ENCODE measurements at places on chromosomes 6 and 20.

- no peak for DNase-seq
Observed at GRCh38 chr6:27163834-27164233, 83.7 kb upstream of the PRSS16 start.

DNA sequence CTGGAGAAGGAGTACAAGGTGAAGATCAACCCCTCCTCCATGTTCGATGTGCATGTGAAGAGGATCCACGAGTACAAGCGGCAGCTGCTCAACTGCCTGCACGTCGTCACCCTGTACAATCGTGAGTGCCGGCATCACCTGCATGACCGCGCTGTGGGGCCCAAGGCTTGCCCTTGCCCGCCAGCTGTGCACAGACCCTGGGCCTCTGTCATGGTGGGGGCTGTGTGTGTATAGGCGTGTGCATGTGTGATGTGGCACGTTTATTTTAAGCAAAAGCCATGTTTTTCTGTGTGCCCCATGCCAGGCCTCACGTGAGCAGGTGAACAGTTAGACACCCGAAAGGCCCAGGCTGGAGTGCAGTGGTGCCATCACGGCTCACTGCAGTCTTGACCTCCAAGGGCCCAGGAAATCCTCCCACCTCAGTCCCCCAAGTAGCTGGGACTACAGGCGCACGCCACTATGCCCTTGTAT is 36.3 kb downstream of the PYGB start:
- no peak for DNase-seq

DNA sequence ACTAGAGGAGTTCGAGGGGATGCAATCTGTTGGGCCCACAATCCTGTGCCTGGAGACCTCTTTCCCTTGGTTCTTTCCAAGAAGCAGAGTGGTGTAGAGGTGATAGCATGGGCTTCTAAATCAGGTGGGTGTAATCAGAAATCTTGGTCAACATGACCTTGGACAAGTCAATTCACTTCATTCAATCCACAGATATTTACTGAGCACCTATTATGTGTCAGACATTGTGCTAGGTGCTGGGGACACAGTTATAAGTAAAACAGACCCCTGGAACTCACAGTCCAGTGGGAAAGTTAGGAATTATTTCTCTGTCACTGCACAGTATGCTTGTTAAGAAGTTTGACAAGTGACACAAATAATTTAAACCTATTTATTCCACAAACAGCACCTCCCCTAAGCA is 3.3 kb upstream of the E2F1 start:
- no peak for DNase-seq

GRCh38 chr6:37029249-37029971 is 24.0 kb downstream of the FGD2 start:
- DNase-seq: peak; percentile 12

- DNase-seq: no peak
Observed at GRCh38 chr6:157908369-157909281, 73.0 kb upstream of the SYNJ2 start.

DNA sequence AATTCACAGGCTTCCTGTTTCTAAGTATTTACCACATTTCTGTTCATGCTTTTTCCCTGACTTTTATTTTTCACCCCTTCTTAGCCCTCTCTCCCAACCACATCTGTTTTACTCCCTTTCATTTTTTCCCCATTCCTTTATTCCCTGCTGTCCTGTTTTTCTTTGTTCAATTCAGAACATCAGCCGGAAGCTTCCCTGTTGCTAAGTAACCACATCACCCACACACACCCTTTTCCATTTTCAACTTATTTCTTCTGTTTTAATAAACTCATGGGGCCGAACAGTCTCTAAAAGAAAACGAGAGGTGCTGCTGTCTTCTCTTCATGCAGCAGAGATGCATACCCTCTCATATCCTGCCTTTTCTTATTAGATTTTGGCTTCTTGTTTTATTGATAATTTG is 53.5 kb upstream of the CEP85L start:
- no peak for DNase-seq

- DNase-seq: no peak
Observed at GRCh38 chr6:75409286-75409685, 84.3 kb downstream of the FILIP1 start.

DNA sequence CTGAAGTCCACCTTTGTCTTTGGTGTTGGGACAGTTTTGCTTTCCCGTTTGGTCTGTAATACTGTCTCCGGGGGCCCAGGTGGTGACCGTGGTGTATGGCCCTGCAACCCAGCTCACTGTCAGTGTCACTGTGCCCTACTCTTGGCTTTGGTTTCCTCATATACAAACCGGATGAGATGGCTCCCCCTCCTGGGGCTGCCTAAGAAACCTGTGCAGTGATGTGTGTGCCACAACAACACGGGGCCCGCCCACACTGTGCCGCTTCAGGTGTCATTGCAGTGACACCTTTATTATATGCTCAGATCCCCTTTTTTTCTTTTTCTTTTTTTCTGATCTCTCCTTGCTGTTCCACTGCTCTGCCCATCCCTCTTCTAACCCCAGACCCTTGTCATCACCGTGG is 73.9 kb downstream of the RAMACL start:
- no peak for DNase-seq

- no peak for DNase-seq
Observed at GRCh38 chr20:48770700-48771442, 56.9 kb downstream of the PREX1 start.

DNA sequence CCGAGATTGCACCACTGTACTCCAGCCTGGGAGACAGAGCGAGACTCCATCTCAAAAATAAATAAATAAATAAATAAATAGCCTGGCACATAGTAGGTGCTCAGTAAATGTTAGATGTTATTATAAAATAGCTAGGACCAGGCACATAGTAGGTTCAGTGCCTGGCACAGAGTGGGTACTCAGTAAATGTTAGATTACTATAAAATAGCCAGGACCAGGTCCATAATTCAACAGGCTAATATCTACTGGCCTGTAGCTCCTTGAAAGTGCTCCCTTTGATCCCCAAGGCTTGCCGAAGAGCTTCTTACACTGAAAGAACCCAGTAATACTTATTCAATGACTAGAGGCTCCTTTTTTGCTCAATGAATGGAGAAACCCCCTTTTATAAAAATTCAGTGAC is 215.1 kb upstream of the ZNF217 start:
- DNase-seq: no peak

DNA sequence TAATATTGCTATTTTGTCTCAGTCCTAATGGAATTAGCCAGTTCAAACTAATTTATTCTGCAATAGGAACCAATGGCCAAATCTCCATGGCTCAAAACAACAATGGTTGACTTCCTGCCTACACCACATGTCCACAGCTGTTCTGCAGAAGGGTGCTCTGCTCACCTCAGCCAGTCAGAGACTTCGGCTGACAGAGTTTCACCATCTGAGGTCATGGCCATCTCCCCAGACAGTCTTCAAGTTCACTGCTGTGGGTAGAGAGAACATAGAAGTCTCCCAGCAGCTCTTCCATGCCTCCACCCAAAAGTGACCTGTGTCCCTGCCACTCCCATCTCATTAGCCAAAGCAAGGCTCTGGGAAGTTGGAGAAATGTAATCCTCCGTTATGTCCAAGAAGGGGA is 65.1 kb upstream of the FOXC1 start:
- DNase-seq: no peak

DNA sequence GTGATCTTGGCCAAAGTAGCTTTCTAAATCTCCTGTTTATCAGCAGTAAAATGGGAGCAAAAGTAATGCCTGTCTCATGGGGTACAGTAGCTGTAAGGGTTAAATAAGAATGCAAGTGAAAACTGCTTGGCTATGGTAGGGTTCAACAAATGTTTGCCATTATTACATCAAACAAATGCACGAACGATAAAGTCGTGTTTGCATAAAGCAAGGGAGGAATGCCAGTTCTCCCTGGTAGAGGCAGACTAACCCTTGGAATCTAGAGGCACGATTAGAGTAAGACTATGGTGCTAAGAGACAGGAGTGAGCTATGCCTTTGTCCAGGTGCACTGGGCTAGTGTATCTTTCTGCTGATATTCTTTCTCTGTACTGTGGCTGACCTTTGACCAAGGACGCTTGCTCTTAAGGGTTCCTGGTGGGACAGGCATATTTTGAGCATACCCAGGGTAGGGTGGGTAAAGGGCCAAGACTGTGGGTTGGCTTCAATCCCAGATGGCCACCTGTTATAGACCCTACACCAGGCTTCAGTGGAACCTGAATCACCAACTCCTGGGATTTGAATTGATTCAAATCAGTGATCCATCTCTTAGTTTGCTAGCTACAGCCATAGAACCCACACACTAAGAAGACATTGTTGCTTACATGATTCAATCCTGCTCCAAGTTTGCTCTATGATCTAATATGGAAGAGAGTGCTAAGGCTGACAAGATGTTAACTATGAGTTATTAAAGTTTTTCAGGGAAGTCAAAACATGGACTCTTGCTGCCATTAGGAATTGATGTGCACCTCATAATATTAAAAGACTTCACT is 139.9 kb downstream of the CCDC170 start:
- DNase-seq: no peak

DNA sequence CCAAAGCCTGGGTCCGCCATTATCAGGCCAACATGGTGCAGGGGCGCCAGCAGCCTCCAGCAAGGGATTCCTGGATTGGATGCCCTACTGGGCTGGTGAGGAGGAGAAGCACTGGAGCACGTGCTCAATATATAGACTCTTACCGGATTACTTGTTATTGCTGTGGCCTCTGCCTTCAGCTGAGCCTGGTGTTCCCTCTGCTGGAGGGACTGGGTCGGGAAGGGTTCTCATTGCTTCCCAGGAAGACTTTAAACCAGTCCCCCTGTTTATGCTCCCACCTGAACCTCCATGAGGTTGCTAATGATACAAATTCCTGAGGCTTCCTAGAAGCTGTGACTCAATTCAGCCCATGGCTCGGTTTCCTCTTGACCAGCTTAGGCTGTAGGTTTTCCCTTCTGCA is 186.7 kb upstream of the ARID1B start:
- no peak for DNase-seq

DNA sequence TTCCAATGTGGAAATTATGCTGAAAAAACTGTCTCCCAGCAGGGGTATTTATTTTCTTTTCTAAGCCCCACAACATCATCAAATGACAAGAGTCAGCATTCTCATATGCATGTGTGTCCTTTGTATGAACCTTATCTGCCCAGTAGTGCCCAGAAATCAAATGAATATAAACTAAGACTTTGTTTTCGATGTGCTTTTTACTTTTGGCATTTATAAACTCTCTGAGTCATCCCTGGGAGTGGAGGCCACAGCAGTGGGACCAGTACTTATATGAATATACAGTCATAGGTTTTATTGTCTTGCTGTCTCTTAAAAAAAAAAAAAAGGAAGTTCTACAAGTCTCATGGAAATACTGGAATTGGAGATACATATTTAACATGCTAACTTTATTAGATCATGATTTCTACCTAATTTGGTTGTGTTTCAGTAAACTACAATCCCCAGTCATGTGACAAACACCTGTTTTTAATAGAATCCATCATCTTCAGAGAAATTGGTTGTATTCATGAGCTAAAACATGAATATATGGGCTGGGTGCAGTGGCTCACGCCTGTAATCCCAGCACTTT is 99.2 kb upstream of the TMEM181 start:
- no peak for DNase-seq

DNA sequence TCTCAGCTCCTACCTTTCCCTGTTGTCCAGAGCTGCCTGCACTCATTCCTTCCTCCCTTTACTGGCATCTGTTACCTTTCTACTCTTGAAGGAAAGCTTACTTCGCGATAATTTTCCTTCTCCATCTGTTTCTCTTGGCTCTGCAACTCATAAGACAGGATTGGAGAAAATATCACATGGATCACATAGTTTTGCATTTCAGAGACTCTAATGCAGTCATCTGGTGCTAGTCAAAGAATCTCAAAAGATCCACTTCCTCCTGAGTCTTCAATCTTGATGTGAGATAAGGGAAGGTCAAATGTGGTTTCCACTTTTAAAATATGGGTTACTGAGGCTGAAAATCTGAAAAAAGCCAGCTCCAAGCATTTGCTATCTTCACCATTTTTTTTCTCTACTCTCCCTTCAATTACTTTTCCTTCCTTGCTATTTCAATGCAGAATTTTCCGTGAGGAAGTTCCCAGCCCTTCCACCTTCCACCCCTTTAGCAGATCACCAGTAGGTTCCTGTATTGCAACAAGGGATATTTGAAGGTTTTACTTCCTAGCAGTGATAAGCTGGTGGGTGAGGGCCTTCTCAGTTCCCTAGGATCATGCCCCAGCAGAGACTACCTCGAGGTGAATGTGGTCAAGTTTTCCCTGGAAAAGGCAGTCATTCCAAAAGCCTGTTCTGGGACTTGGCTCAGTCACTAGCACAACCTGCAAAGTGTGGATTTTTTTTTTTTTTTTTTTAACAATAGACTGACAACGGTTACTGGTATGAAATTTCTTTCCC is 62.8 kb upstream of the LRRC1 start:
- no peak for DNase-seq

- DNase-seq: no peak
Observed at GRCh38 chr6:117706504-117706903, 31.2 kb downstream of the NUS1 start.
